ENCODE measurements at places on chromosomes 2 and 18. TPM values are rescaled to one million over a fixed set of nuclear protein-coding genes. Genes with fewer than 3 reads are reported as not detected.

The MOB4 gene
- total RNA-seq: 18.2 TPM

The ECEL1 gene
- total RNA-seq: 5.3 TPM

The MFSD2B gene
- 0.61 TPM for total RNA-seq

DNA sequence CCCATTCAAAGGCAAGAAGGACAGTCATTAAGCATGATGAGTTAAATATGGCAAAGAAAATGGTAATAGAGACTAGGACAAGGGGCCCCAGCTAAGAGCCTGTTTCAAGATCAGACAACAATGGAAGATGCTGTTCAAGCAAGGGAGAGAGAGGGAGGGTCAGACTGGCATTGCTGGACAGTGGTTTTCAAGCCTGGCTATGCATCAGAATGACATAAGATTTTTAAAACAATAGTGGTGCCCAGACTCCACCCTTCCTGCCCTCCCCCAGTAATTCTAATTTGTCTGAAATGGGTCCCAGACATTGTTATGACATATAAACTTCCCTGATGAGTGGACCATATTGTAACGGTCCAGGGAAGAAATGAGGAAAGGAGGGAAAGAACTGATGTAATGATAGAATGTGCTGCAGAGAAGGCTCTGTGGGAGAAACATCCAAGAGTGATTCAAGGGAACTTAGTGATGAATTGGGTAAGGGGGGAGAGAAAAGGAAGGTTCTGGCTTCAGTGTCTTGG is 112.9 kb upstream of the TRIB2 start:
- no peak for DNase-seq
- no peaks in the 10 kb centered on the region for H3K27me3 ChIP-seq
- no peaks in the 10 kb centered on the region for H3K36me3 ChIP-seq
- H3K4me3 ChIP-seq: no peak overlapping the region
- peaks cover 7% of the 10 kb centered on the region for H3K4me1 ChIP-seq
- no peak overlapping the region for H3K27ac ChIP-seq

DNA sequence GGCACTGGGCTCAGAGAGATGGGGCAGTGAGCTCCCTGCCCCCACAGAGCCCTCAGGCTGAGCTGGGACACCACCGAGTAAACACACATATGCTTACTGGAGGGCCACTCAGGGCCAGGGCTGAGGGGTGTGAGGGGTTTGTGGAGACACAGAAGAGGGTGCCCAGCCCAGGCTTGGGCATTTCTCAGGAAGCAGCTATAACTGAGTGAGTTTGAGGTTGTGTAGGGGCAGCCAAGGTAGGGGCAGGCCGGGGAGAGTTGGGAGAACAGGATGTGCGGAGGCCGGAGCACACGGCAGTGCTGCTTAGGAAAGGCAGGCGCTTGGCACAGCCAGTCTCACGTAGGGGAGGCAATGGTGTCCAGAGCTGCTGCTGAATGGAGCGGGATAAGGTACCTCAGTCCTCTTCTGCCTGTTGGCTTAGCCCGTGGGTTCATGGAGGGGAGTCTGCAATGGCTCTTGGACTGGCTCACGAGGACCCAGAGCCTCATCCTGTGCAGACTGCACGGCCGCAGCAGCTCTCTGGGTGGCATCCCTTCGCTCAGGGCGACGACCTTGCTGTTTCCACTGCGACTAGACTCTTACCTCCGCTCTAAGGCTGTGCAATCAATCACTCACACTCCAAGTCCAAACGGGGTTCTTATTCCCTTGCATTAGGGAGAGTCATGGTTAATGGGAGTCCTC is 466.1 kb upstream of the HS6ST1 start:
- H3K27ac ChIP-seq: no peak overlapping the region
- no peak for DNase-seq
- no peaks in the 10 kb centered on the region for H3K4me1 ChIP-seq
- no peak overlapping the region for H3K4me3 ChIP-seq
- no peaks in the 10 kb centered on the region for H3K36me3 ChIP-seq
- H3K27me3 ChIP-seq: no peaks in the 10 kb centered on the region

DNA sequence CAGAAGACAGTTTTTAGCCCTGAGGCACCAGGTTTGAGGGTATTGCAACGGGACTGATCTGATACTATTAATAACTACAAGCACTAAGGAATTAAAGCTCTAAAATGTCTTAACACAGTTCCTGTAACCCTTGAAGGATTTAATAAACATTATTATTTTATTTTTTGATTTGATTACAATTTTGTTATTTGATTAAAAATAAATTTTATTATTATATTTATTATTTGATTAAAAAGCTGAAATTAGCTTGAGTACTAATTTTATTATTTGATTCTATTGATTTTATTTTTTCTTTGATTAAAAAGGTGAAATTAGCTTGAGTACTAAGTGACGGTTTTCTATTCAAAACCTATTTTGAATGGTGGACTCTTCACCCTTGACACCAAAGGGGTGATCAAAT is 307.3 kb downstream of the ZNF521 start:
- DNase-seq: no peak
- no peaks in the 10 kb centered on the region for H3K4me1 ChIP-seq
- H3K4me3 ChIP-seq: no peak overlapping the region
- no peaks in the 10 kb centered on the region for H3K36me3 ChIP-seq
- H3K27ac ChIP-seq: no peak overlapping the region

GRCh38 chr2:151906633-151906998 is 78.4 kb upstream of the ARL5A start:
- H3K36me3 ChIP-seq: no peaks in the 10 kb centered on the region
- H3K27me3 ChIP-seq: no peaks in the 10 kb centered on the region
- peaks cover 26% of the 10 kb centered on the region for H3K4me1 ChIP-seq
- H3K4me3 ChIP-seq: no peak overlapping the region
- no peak overlapping the region for H3K27ac ChIP-seq

DNA sequence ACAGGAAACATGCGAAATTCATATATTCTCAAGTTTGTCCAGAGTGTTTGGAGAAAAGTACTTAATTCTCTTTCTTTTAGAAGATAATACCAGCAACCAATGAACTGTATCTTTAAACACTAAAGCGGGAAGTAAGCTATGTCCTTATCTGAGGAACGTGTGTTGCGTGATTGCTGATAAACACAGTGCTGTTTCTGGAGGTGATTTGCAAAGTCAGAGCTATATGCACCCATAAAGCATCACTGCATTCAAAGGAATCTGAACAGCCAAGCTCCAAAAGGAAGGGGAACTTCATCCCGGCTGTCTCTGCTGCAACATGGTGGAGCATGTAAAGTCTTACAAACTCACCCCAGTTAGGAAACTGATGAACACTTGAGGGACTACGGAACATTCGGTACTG is 271.7 kb upstream of the FN1 start:
- H3K36me3 ChIP-seq: no peaks in the 10 kb centered on the region
- H3K4me1 ChIP-seq: peaks cover 12% of the 10 kb centered on the region
- H3K4me3 ChIP-seq: no peak overlapping the region
- no peak overlapping the region for H3K27ac ChIP-seq
- no peak for DNase-seq

DNA sequence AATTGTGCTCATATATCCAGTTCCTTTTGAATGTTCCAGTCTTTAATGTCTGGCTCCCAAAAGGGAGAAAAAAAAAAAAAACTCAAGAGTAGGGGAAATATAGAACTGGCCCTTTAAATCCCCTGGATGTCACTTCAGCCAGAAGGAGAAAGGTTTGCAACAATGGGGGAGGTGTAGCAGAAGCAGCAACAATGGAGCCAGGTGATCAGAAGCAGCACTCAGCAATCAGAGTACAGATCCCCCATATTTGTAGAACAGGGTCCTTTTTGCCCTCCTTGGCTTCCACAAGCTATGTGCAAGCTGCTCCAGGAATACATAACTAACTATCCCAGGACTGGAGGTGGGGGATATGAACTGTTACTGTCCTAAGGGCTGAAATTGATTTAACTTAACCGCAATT is 25.8 kb upstream of the ZNF397 start:
- H3K4me1 ChIP-seq: no peaks in the 10 kb centered on the region
- no peaks in the 10 kb centered on the region for H3K36me3 ChIP-seq
- no peak overlapping the region for H3K4me3 ChIP-seq

All from adrenal gland (tissue), 19 donors.